GM04503 (cell line): ENCODE measurements at places on chromosomes 2 and 18.

DNA sequence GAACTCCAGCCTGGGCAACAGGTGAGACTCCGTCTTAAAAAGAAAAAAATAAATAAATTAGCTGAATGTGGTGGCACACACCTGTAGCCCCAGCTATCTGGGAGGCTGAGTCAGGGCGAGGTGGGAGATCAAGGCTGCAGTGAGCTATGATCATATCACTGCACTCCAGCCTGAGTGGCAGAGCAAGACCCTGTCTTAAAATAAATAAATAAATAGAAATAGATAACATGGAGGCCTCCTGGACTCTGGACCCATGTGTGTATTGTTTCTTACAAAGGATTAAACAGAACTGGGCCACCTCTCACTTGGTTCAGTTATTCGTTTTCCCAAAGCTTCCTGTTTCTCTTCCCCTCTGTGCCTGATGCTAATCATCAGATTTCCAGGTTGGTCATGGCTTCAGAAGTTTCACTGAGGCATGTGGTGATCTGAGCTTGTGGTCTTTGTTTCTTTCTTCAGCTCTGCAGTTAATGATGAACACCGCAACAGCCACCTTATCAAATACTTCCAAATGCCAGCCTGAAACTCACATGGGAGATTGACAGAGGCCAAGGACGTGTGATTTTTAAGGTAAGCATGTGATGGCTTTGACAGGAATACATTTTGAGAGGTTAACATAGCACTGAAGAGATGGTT is 83.3 kb upstream of the MAP4K4 start:
- DNase-seq, result no peak

DNA sequence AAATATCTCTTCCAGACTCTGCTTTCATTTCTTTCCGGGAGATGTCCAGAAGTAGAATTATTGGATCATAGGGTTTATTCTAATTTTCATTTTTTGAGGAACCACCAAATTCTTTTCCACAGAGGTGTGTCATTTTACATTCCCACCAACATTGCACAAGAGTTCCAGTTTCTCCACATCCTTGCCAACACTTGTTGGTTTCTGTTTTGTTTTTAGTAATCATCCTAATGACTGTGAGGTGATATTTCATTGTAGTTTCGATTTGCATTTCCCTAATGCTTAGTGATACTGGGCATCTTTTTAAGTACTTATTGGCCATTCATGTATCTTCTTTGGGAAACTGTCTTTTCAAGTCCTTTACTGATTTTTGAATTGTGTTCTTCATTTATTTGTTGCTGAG is 513.1 kb downstream of the PARD3B start:
- no peak for DNase-seq

- no peak for DNase-seq
Measured at GRCh38 chr2:30701782-30702181, 105.5 kb downstream of the CAPN13 start.

GRCh38 chr18:73717570-73717969 is 430.1 kb downstream of the FBXO15 start:
- no peak for DNase-seq

GRCh38 chr18:49628881-49629795 is 67.3 kb downstream of the LIPG start:
- no peak for DNase-seq

DNA sequence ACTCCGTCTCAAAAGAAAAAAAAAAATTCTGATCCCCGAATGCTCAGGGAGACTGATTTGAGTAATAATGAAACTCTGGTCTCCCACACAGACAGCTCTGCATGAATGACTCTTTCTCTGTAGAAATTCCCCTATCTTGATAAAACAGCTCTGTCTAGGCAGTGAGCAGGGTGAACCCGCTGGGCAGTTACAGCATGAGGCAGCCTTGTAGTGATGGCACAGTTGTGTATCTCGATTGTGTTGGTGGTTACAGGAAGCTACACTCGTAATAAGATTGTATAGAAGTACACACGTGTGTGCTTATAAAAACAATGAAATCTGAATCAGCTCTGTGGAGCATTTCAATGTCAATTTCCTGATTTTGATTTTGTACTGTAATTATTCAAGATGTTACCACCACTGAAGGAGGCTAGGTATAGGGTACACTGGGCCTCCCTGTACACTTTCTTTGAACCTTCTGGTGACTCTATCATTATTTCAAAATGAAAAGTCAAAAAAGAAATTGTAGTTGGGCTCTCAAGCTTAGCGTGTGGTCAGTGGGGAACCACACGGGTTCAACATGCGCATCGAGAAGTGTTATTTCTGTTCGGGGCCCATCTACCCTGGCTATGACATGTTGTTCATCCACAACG is 34.9 kb upstream of the ATP8B1 start:
- no peak for DNase-seq

- DNase-seq, result no peak
Measured at GRCh38 chr18:53682796-53683195, 541.7 kb downstream of the MBD2 start.

- no peak for DNase-seq
Measured at GRCh38 chr2:44880125-44880483, 61.4 kb upstream of the SIX3 start.

GRCh38 chr2:129908721-129909373 is 70.6 kb upstream of the RAB6C start:
- DNase-seq, result no peak

DNA sequence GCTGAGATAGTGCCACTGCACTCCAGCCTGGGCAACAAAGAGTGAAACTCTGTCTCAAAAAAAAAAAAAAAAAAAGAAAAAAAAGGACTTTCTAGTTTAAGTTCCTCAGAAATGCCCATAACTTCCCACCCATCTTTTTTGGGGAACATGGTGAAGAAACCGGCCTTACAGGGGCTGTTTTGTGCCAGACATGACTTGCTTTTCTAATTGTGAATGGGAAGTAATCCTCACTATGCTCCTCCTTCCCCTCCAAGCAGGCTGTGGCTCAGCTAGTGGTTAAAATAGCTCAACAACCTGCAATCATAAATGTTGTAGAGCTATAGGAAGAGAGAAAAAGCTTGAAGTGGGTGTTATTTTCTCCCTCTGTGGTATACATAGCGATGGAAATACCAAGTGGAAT is 34.1 kb upstream of the OLA1 start:
- DNase-seq, result no peak

DNA sequence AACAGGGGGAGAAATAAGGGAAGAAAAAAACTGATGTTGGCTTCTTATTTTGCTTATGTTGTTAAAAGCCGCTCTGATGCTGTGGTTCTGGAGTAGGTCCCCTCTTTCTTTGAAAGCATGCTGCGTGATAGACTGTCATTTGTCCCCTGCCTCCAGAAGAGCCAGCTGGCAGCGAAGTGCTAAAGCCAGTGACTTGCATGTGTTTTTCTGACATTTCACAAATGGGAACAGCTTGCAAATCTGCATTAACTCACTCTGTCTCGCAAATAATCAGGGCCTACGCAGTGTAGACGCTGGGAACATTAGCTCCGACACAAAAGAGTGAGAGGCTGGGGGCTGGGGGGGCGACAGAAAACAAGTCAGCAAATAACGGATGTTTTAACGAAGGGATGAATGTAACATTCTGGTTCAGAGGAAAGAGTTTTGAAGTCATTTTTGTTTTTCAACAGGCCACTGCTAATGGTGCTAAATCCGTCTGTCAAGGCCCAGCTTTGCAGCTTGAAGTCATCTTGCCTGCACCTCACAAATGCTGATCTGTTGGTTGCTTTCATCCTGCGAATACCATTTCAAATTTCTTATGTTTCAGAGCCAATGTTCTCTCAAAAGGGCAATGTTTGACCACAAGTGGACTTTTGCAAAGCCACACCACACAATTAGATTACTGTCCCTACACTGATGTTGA is 68.8 kb upstream of the PIK3C3 start:
- no peak for DNase-seq
